Neural progenitor cell (in vitro differentiated cells): ENCODE measurements at places on chromosomes 6 and 20.

DNA sequence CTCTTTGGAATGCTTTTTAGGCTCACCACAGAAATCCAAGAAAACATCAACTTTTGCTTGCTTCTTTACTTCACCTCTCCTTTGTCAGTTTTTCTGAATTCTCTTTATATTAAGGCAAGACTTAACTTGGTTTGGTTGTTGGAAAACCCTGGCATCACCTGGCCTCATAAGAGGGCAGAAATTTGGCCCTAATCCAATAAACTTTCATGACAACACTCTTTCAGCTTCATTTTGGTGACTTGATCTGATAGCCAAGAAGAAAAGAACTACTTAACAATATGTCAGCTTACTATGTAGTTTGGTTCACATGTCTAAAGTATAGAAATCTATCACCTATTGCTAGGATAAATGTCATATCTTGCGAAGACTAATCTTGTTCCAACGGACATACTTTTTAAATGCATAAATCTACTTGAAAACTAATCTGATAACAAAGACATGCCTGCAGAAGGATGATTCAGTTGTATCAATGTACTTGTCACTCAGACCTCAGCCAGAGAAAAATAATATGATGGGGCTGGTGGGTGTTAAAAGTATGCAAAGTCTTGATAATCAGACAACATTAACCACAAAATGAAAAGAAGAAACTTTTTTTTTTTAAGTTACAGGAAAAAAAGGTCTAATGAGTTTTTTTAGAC is 19.3 kb upstream of the HBS1L start:
- peaks cover 10% of the 10 kb centered on the region for H3K4me1 ChIP-seq
- no peaks in the 10 kb centered on the region for H3K36me3 ChIP-seq
- H3K27me3 ChIP-seq: no peaks in the 10 kb centered on the region
- DNase-seq: no peak

- H3K27ac ChIP-seq: no peak overlapping the region
- H3K27me3 ChIP-seq: no peaks in the 10 kb centered on the region
- H3K4me1 ChIP-seq: no peaks in the 10 kb centered on the region
- no peak overlapping the region for H3K4me3 ChIP-seq
- no peaks in the 10 kb centered on the region for H3K36me3 ChIP-seq
Measured at GRCh38 chr20:35871259-35871771, 83.0 kb downstream of the SCAND1 start.

DNA sequence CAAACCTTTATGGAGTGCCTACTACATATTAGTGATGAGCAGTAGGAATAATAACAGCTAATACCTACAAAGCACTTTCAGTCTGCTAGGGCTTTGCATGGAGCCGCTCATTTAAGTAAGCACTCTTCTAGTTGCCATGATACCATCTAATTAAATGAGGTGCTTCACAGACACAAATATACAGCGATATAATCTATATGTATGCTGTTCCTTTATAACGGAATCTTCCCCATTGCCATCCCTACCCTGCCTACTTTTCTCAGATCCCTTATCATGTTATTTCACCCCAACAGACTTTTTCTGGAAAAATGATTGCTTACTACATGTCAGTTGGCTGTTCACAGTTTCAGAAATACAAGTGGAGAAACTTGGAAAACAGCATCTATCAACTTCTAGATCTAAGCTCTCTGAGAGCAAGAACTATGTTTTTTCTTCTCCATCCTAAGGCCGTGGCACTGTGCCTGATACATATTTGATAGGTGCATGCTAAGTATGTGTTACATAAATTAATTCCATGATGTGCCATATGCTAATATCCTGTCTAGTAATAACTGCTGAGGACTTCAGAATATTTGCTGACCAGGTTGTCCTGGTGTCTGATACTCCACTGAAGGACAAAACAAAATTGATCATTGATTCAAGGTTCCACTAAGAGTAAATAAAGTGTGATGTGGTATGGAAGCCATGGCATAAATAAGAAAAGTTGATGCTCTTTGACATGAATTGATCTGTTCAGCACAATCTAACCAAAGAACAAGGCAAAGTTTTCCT is 124.6 kb downstream of the GMPR start:
- no peaks in the 10 kb centered on the region for H3K4me1 ChIP-seq
- no peaks in the 10 kb centered on the region for H3K27me3 ChIP-seq
- no peak overlapping the region for H3K4me3 ChIP-seq
- H3K36me3 ChIP-seq: no peaks in the 10 kb centered on the region
- DNase-seq: no peak

GRCh38 chr6:147105786-147106185 is 98.4 kb upstream of the STXBP5 start:
- H3K4me3 ChIP-seq: no peak overlapping the region
- H3K27ac ChIP-seq: no peak overlapping the region
- H3K36me3 ChIP-seq: no peaks in the 10 kb centered on the region
- H3K4me1 ChIP-seq: no peaks in the 10 kb centered on the region

- H3K27ac ChIP-seq: no peak overlapping the region
- peaks cover 6% of the 10 kb centered on the region for H3K36me3 ChIP-seq
- H3K4me3 ChIP-seq: no peak overlapping the region
Measured at GRCh38 chr6:88302769-88303225, 136.7 kb upstream of the CNR1 start.
